Fibroblast of pulmonary artery (primary cell): ENCODE measurements at places on chromosomes 2 and 18.

DNA sequence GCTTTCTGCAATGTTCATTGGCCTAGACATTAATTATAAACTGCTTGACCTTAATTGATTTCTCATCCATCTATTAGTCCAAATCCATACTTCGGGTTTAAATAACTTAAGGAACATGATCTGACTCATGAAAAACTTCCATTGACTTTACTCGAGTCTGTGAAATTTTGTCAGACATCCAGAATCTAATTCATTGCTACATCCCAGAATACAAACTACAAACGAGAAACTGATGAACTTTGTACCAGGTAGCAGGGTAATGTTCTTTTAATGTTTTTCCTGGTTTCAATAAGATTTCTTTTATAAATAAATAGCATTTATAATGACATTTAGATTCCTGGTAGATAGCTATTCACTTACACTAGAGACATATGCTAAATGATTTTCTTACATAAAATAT lies 36.0 kb upstream of the IKZF2 start:
- no peak for DNase-seq

DNA sequence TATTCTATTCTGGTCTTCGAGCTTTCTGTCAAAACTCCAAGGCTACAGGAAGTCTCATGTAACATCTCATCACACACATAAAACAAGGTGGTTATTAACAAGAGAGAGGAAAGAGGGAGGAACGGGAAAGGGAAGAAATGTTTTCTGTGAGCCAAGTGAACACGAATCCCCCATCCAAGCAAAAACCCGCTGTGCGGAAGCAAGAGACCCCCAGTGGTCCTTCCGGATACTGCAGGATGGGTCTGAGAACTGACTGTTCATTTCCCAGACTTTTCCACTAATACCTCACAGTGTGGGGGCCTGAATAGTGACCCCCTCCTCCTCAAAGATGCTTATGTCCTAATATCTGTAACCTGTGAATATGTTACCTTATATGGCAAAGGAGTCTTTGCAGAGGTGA lies 19.0 kb upstream of the DIPK1C start:
- DNase-seq = peak; percentile 36

GRCh38 chr2:71154798-71155197 lies 24.4 kb downstream of the MPHOSPH10 start:
- no peak for DNase-seq

DNA sequence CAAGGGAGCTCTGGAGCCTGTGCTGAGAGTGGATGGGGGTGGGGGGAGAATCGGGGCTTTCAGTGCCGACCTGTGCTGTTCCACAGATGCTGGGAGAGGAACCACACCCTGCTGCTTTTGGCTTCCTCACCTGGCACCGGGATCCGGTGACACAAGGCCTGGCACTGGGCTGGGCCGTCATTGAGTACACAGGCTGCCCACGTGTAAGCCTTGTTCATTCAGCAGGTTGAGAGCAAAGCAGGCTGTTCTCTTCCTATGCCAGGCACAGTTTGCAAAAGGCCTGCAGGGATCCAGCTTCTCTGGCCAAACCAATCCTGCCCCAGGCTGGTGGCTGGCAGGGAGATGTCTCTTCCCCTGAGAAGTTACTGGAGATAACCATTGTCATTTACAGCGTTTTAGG lies 17.1 kb downstream of the TRIB2 start:
- no peak for DNase-seq

- no peak for DNase-seq
These were observed 95.4 kb upstream of the CYP1B1 start for GRCh38 chr2:38171208-38171855.

DNA sequence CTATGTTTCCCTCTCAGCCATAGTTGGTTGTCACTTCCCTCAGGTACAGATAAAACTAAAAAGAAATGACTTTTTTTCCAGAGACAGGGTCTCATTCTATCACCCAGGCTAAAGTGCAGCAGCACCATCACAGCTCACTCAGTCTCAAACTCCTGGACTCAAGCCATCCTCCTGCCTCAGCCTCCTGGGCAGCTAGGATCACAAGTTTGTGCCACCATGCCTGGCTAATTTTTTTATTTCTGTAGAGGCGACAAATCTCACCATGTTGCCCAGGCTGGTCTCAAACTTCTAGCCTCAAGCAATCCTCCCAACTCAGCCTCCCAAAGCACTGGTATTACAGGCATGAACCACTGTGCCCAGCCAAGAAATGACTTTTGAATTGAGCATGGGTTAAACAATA lies 8.2 kb downstream of the ROCK2 start:
- DNase-seq = no peak

GRCh38 chr18:70411307-70411706 lies 122.5 kb downstream of the SOCS6 start:
- DNase-seq = no peak

DNA sequence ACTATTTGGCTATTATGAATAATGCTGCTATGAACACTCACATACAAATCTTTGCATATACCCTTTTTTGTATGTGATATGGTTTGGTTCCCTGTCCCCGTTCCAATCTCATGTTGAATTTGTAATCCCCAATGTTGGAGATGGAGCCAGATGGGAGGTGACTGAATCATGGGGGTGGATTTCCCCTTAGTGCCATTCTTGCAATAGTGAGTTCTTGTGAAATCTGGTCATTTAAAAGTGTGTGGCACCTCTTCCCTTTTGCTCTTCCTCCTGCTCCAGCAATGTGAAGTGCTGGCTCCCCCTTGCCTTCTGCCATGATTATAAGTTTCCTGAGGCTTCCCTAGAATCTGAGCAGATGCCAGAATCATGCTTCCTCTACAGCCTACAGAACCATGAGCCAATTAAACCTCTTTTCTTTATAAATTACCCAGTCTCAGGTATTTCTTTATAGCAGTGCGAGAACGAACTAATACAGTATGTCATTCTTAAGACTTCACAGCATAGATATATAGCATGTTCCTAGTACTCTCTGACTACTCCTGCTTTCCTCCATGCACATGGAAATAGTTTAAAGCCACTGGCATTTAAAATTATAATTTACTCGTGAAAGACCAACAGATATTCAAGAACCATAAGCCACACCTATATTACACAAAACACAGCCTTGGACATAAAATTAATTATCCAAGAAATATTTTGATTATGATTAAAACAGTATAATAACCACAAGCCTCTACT lies 75.2 kb downstream of the COBLL1 start:
- DNase-seq = no peak

GRCh38 chr2:26299471-26300101 lies 46.4 kb upstream of the SELENOI start:
- peak; percentile 71 for DNase-seq

DNA sequence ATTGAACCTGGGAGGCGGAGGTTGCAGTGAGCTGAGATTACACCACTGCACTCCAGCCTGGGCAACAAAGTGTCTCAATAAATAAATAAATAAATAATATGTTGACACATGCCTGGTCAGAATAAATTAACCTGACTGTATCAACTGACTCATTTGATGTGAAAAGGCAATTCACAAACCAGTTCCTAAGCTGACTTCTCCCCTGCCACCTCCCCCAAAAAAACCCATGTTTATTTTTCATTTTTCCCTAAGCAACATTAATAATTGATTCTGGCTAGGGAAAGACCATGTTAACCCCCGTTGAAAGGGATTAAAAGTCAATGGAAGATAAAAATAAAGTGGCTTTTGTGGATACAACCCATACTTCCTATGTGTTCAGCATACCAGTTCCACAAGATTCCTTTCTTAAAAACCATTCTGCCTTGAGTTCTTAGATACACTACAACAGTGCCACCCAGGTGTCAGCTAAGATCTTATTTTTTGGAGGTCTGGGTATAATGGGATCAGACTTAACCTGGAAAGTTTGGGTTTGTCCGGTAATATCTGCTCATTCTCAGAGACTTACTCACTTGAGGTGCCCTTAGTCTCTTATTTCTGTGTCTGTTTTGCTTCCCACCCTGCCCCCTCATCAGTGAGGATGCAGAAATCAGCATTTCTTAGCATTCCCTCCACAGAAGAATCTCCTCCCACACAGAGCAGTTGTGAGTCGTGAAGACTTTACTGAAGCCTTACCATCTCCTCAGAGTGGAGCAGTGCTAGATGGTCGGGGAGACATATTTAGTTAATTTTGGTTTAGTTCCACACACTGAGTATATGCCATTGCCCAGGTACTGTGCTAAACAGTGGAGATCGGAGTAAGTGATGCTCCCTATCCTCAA lies 10.1 kb upstream of the MCFD2 start:
- no peak for DNase-seq

DNA sequence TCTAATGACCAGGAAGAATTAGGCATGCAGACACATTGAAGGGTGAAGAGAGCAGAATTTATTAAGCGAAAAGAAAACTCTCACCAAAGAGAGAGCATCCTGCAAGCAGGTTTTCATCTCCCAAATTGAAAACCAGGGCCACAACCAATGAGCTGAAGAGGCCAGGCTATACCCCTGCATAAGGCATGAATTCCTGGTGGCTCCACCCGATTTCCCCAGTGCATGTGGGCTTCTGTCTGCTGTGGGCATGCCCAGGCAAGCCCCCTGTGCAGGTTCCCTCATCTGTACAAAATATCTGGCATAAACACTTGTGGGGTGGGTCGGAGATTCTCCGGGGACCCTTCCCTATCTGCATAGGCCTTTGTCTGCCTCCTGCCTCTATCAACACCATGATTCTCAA lies 621.6 kb upstream of the LRRTM1 start:
- no peak for DNase-seq

DNA sequence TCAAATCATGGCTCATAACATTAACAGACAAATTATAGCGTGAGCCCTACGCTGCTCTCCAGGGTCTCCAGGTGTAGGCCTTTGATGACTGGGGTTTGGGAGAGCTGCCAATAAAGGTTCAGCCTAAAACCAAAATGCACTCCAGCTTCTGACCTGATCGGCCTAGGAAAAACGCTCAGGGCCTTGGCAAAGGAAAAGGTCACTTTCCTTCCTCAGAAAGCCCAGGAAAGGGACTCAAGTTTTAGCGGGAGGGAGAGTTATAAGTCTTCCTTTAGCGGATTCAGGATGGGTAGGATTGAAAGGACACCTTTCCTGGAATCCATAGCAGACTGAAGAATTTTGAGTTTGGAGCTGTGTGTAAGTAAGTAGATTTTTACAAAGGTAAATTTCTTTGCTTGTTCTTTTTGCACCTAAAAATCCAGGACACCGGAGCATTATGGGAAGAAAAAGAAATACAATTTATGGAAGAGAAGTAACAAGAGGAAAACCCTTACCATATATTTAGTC lies 8.8 kb downstream of the EVX2 start:
- no peak for DNase-seq

DNA sequence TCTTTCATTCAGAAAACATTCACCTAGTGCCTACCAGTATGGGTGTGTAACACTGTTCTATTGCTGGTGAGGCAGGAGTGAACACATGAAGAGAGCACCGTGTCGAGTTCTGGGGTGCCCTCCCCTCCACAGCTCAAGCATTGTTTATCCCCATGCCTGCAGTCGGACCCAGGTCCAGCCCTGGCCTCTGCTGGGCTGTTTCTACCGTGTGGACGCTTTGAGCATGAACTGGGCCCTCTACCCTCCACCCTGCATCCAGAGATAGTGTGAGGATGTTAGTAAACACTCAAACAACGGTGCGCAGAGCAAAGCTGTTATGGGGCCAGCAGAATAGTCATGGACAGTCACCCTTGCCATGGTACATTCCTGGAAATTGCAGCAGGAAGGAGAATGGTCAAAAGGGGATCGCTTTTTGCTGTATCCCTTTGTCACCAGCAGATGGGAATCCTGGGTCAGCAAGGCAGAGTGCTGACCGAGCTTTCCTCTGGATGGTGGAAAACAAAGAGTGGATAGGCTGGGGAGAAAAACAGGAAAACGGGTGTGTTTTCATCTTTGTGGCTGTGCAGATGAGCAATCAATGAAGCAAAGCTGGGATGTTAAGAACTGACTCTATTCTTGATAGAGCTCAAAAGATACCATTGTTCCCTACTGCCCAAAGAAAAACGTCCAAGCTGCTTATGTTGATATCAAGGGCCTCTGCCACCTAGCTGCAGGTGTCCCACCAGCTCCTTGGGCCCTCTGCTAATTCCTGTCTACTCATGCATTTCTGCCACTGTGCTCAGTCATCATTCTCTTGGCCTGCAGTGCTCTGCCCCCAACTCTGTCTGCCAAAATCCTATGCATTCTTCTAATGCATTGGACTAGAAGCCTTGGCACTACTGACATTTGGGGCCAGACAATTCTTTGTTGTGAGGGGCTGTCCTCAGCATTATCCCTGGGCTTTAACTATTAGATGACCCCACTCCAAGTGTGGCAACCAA lies 38.7 kb downstream of the REEP1 start:
- DNase-seq = peak; percentile 24

DNA sequence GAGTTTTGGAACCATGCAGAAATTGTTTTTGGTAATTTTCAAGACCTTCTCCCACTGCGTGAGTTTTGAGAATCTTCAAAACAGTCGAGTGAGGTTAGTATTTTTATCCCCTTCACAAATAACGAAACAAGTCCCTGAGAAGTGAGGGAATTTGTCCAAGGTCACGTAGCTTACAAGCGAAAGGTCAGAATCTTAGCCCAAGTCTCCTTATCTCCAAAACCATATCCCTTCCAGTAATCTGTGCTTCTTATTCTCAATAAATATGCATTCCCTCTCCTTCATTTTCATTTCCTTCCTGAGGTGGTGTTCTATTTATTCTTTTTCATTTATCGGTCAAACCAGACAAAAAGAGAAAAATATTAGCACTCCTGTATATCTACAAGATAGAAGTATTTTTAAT lies 163.6 kb downstream of the MREG start:
- DNase-seq = no peak

DNA sequence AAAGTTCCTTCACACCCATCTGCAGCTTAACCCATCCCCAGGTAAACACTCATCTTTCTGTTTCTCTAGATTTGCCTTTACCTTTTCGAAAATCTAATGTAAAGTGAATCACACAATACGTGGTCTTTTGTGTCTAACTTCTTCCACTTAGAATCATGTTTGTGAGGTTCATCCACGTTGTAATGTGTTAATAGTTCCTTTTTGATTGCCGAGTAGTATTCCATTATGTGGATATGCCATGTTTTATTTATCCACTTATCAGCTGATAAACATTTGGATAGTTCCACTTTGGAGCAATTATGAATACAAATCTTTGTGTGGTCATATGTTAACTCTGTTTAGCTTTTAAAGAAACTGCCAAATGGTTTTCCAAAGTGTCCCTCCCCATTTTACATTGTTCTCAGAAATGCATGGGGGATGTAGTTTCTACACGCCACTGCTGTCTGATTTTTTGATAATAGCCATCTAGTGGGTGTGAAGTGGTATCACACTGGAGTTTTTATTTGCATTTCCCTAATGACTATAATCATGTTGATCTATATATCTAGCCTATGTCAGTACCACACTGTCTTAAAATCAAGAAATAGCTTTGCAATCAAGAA lies 22.3 kb downstream of the PECR start:
- DNase-seq = no peak

GRCh38 chr2:16722677-16723076 lies 57.0 kb upstream of the CYRIA start:
- no peak for DNase-seq

DNA sequence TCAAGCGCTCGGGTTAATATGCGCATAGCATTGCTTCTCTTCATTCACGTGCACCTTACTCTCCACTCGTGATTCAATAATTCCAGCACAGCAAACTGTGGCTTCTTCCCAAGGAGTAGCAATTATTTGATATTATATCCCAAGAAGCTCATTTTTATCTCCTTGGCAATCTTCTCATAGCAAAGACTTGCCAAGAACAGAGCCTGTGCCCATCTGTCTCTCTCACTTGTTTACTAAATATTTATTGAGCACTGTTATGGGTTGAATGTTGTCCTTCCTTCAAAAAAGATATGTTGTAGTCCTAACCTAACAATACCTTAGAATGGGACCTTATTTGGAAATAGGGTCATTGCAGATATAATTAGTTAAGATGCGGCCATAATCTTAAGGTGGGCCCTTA lies 233.7 kb downstream of the TFCP2L1 start:
- DNase-seq = no peak
